GM10248 (cell line): ENCODE measurements at places on chromosomes 3 and 15.

DNA sequence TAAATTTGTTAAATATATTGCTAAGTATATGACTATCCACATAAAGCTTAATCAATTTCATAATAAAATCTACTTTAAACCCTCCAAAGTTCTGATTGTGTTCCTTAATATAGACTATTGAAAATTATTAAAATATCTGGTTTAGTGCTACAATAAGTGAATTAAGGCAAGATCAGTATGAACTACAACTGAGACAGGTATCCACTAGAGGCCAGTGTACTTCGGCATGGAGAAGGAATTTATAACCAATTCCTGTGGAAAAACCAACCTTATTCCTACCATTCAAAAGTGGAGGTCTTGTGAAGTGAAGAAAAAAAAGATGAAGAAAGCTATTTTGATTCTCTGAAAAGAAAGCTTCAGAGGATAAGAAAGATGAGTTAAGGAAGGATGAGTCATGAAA, 237.7 kb downstream of the SUCLG2 start:
- no peak for DNase-seq

- no peak for DNase-seq
These were observed 53.0 kb upstream of the CORO2B start for GRCh38 chr15:68525815-68526214.

DNA sequence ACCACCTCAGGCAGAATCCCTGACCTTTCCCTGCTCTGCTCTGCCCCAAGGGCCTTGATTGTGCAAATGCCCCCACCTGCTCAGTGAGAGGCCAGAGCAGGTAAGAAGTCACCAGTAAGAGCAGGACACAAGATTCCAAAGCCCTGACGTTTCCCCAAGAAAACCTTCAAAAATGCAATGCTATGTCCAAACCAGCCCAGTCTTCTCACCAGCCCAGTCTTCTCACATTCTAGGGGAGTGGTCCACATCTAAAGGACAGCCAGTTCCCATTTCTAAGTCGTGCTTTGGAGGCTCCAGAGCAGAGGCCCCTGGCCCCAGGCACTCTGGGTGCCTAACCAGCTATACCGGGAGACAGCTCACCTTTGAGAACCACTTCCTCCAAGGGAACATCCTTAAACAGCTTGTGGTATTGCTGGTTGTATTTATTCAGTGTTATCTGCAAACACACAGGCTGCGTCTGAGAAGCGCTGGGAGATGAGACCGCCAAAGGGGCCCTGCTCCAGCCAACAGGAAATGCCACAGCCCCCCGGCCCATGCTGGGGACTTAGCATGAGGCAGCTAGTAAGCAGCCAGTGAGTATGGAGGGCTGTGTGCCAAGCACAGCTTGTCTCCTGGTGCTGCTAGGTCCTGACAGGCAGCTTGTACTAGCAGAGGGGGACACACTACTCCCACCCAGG, 29.3 kb downstream of the GRAMD2A start:
- no peak for DNase-seq

- DNase-seq = no peak
These were observed 4.5 kb downstream of the ESYT3 start for GRCh38 chr3:138438896-138439295.

DNA sequence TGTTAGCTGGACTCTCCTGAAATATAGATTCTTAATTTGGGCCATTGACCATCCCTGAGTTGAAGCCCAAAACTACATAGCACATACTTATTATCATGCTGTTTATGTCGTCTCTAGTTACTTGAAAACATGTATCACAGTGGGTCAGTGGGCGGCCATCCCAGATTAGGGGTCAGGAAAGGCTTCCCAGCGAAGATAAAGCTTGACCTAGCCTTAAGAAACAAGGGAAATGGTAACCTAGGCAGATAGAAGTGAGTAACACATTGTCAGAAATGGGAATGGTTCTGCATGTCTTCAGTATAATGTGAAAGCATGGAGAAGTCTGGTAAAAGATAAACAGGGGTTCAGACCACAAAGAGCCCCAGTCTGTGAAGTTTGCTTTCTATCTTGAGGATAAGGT, 124.7 kb downstream of the C3orf70 start:
- no peak for DNase-seq

DNA sequence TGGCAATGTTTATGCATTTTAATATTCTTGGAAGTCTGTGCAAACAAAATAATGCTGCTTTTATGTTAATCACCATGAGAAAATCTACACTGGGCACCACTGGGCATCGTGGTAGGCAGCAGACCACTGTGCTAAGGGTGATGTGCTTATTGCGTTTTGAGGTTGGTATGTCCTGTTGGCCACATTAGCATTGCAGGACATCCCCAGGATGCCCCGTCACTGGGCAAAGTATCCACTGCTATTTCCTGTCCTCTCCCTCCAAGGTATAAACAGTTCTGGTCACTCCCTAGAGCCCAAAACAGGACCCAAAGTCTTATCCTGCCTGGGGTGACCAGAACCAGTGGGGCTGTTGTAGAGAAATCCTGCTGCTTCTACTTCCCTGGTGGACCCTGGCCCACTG, 284.2 kb upstream of the ROPN1 start:
- no peak for DNase-seq

DNA sequence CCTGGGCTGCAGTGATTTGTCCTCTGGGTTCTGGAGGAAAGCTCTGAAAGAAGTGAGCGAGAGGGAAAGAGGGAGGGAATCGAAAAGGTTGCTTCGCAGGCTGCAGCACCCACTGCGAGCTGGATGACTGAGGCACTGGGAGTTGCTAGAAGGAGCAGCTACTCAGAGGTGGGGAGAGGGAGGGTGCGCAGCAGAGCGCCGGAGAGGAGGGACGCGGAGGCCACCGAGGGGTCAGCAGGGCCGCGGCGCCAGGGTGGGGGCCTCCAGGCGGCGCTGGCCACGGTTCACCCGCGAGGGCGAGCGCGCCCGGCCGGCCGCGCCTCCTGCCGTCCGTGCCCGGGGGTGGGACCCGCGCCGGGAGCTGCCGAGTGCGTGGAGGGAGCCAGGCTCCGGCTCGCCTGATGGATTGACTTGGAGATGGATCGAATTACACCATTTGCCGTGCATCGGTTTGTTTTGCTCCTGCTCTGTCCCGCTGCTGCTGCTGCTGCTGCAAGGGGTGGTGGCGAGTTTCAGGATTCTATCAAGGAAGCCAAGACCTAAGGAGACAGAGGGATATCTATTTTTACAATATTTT, at the start of gene SEMA6D:
Gene SEMA6D, plus strand, starts transcription at position 470 of the 577 bp plus-strand sequence. CDS start 42,294 bp downstream, outside the sequence.
- DNase-seq = peak; percentile 34

GRCh38 chr15:68852461-68852860, 31.8 kb upstream of the ANP32A start:
- DNase-seq = no peak

DNA sequence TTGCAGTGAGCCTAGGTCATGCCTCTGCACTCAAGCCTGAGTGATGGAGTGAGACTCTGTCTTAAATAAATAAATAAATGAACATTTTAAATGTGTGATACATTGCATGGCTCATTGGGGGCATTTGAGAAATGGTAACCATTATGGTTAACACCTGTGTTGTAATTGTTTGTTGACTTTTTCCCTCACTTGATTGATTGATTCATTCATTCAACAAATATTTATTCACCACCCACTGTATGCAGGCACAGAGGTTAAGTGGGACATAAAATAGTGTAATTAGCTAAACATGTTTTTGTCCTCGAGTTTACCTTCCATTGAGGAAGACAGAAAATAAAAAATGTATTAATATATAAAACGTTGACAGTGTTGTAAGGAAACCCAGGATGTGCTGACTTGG, 127.1 kb upstream of the ANKRD28 start:
- no peak for DNase-seq

DNA sequence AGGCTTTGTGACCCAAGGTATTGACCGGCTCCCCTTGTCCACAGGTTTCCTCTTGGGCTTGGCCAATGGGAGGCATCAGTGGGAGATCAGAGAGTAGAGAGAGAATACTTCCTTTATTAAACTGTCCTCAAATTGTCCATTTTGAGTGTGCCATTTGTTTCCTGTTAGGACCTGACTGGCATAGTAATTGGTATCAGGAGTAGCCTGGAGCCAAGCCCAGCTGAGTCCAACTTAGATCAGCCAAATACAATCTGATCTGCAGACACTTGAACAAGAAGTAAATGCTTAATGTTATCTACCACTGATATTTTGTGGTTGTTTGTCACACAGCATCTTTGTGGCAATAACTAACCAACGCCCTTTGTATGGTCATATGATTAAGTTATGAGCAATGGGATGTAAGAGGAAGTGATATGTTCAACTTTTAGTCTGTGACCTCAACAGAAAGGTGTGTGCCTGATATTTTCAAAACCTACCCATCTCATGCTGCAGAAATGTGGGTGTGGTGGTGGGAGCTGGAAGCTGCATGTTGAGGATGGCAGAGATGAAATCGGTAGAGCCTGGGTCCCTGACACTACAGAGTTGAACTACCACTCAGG, 13.3 kb downstream of the MYD88 start:
- DNase-seq = no peak

DNA sequence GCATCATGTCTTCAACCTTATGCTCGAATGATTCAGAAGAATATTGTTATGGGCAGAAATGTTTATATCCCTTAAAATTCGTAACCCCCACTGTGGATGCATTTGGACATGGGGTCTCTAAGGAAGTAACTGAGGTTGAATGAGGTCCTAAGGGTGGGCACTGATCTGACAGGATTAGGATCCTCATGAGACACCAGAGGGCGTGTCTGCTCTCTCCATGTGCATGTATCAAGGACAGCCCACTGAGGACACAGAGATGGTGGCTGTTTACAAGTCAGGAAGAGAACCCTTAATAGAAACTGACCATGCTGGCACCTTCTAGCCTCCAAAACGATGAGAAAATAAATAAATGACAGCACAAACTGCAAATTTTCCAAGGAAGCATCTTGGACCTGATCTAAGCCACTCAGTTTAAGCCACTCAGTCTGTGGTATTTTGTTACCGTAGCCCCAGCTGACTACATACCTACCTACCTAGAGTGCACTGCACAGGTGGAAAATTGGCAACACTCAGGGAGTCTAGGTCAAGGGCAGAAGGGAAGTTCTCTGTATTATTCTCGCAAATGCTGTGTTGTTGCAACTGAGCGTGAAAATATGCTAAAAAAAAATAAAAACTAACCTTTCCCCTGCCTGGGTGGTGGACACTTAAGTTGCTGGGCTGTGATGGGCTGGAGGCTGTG, 126.6 kb downstream of the TJP1 start:
- no peak for DNase-seq

- peak; percentile 63 for DNase-seq
These were observed 1.8 kb upstream of the ZMYND10 start for GRCh38 chr3:50347187-50347813.

- DNase-seq = no peak
These were observed 12.1 kb downstream of the TBC1D2B start for GRCh38 chr15:78065284-78065872.

DNA sequence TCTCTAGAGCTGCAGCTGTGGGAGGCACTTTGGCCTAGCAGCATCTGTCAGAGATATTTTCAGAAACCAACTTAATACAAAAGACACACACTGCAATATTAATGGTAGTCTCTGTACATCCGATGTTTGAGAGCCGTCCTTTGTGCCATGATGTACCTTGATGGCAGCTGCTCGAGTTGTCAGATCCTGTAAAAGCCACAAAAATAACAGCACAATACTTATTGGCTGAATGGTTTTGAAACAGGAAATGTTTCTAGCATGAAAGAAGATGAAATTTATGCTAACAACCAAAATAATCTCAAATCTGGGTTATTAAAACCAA, 445.5 kb upstream of the TBL1XR1 start:
- DNase-seq = no peak

DNA sequence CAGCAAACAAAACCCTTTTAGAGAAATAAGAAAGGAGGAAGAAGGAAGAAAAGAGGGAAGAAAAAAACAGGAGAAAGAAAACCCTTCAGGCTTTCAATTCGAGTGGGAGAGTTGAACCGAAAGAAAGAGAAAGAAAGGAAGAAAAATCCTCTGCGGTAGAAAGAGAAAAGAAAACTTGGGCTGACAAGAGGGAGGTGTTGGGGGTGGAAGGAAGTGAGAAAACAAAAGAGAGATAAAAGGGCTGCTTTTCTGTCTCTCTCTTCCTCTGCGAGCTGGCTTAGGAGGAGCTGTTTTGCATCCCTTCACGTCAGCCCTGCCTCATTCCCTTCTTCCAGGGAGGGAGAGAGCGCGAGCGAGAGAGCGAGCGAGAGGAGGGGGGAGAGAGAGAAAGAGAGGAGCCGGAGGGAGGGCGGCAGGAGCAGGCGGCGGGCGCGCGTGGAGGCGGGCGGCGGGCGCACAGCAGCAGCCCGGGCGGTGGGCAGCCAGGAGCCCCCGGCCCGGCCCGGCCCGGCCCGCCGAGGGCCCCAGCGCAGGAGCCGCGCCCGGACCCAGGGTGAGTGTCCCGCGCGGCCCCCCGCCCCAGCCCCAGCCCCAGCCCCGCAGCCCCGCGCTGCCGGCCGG, at the start of gene ZNF710:
Gene ZNF710, plus strand, starts transcription at position 263 of the 621 bp plus-strand sequence. CDS start 65,814 bp downstream, outside the sequence.
- DNase-seq = peak; percentile 80

GRCh38 chr3:194824701-194825111, 139.0 kb downstream of the FAM43A start:
- DNase-seq = no peak

- DNase-seq = no peak
These were observed 11.5 kb upstream of the TSEN2 start for GRCh38 chr3:12472796-12473195.

GRCh38 chr3:64748244-64748904, 60.6 kb upstream of the ADAMTS9 start:
- no peak for DNase-seq

GRCh38 chr3:160796813-160797164, 40.8 kb downstream of the PPM1L start:
- no peak for DNase-seq

- no peak for DNase-seq
These were observed 1.5 kb upstream of the SPSB4 start for GRCh38 chr3:141049681-141050080.

- no peak for DNase-seq
These were observed 53.2 kb downstream of the CD200R1L start for GRCh38 chr3:112793326-112794081.

GRCh38 chr3:59386165-59386564, 336.3 kb upstream of the CFAP20DC start:
- peak; percentile 72 for DNase-seq

- no peak for DNase-seq
These were observed 113.7 kb upstream of the GOLGA8J start for GRCh38 chr15:29968895-29969561.

- no peak for DNase-seq
These were observed 68.8 kb downstream of the AQR start for GRCh38 chr15:34900748-34901147.

DNA sequence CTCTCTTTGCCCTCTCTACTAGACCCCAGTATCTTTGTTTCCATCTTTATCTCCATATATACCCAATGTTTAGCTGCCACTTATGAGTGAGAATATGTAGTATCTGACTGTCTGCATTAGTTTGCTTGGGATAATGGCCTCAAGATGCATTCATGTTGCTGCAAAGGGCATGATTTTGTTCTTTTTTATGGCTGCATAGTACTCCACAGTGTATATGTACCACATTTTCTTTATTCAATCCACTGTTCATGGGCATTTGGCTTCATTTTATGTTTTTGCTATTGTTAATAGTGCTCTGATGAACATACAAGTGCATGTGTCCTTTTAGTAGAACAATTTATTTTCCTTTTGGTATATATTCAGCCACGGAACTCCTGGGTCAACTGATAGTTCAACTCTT, 671.5 kb upstream of the GRM7 start:
- DNase-seq = no peak

- DNase-seq = no peak
These were observed 103.9 kb downstream of the MME start for GRCh38 chr3:155184011-155184410.
